ENCODE measurements at places on chromosomes 4 and X.

DNA sequence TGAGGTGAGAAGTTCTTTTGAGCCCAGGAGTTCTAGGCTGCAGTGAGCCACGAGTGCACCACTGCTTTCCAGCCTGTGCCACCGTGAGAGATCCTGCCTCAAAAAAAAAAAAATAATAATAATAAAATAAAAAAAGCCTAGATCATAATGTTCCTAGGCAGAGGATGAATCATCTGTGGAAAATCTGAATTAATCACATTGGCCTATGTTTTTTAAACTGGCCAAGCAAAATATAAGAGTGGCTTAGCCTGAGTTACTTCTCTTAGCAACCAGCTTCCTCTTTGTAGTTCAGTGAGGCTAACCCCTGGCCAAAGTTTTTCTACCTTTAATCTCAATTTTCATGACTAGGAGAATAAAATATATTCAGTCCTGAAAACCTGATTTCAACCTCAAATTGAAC is 614.6 kb downstream of the PPP4R3C start:
- DNase-seq = no peak

DNA sequence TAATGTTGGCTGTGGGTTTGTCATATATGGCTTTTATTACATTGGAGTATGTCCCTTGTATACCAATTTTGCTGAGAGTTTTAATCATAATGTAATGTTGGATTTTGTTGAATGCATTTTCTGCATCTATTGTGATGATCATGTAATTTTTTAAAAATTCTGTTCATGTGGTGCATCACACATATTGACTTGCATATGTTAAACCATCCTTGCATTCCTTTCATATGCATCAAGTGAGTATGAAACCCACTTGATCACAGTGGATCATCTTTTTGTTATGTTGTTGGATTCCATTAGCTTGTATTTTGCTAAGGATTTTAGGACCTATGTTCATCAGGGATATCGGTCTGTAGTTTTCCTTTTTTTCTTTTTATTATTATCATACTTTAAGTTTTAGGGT is 12.1 kb downstream of the HEPH start:
- DNase-seq = no peak

DNA sequence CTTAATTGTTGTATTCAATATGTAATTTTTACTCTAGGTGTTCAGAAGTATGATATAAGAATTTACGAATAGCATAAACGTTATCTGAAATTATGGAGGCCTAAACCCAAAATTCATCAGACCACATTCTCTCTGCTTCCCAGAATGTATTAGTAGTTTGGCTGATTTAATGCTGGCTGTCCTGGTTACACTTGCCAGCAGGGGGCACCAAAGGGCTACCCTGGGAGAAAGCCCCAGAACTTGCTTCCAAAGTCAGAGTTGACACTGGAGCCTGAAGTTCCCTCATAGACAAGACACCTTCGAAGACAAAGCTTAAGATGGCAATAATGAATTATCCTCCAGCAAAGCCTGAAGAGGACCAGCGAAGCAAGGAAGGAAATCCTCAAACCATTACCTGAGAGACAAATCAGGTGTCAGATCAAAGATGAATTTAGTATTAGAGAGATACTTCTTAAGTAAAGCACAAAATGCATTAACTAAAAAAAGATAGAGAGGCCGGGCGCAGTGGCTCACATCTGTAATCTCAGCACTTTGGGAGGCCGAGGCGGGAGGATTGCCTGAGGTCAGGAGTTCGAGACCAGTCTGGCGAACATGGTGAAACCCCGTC is 11.3 kb upstream of the ANOS1 start:
- peak; percentile 59 for DNase-seq

DNA sequence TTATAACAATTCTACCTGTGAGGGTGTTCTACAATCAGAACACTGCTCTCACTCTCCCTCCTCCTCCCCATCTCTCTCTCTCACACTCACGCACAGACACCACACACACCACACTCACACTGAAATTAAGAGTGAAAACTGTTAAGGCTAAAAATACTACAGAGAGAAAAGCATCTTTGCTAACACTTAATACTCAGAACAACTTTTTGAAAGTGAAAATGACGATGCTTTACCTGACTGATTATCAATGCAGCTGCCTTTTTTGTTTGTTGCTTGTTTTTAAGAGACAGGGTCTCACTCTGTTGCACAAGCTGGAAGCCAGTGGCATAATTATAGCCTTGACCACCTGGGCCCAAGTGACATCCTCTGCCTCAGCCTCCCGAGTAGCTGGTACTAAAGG is 222.4 kb downstream of the APBB2 start:
- DNase-seq = no peak

- no peak for DNase-seq
Measured at GRCh38 chr4:155339588-155339987, 37.2 kb downstream of the MAP9 start.

- DNase-seq = peak; percentile 1
Measured at GRCh38 chrX:57752866-57753265, 72.8 kb upstream of the NLRP2B start.

GRCh38 chrX:5876984-5877596 is 351.6 kb downstream of the NLGN4X start:
- DNase-seq = peak; percentile 42

GRCh38 chr4:6044276-6044675 is 26.0 kb upstream of the C4orf50 start:
- no peak for DNase-seq

DNA sequence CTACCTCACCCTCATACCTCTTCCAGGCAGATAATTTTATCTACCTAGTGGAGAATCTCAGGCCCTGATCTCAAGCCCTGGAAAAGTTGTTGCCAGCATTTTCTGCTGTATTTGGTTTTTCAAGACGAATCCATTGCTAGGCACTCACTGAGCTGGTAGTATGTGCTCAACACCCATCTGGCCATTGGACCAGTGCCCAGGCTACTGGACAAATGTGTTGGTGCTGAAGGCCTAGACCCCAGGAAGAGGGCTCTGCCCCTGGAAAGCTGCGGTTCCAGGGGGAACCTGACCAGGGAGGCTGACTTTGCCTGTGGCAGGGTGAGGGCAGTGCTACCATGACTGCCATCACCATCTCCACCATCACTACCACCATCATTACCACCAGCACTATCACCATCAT is 72.4 kb downstream of the PSAPL1 start:
- no peak for DNase-seq

DNA sequence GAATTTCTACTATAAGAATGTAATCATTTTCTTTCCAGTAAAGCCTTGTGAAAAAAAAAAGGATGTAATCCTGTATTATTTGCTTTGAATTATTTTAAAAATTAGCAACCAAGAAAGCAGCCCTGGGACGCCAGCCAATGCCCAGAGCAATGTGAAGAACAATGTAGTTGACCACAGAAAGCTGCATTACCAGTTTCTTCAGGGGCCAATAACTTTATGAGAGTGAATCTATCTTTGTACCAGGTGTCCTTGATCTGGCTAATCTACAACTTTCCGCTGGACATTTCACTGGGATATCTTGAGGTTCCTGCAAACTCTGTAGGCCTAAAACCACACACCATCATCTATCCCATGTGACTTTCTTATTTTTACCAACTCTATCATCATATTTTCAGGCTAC is 7.6 kb upstream of the KLHL2 start:
- no peak for DNase-seq

GRCh38 chrX:49701933-49702332 is 6.1 kb upstream of the PAGE1 start:
- DNase-seq = no peak

DNA sequence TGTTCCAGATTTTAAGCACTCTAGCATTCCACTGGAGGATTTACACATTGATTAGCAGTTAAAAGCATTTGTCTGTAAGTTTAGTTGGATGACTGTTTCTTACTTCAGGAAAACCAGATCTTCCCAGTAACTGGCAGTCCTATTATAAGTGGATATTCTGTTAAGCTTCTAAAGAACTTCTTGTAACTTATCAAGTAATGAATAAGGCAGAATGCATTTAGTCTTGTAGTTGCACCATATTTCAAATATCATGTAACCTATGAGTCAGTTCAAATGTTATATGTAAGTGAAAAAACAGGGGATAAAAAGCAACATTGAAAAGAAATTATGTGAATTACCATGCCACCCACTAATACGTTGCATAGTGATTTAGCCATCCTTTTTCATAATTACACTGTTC is 30.2 kb upstream of the TENM3 start:
- no peak for DNase-seq

GRCh38 chr4:182286931-182287330 is 43.7 kb downstream of the TENM3 start:
- DNase-seq = no peak

DNA sequence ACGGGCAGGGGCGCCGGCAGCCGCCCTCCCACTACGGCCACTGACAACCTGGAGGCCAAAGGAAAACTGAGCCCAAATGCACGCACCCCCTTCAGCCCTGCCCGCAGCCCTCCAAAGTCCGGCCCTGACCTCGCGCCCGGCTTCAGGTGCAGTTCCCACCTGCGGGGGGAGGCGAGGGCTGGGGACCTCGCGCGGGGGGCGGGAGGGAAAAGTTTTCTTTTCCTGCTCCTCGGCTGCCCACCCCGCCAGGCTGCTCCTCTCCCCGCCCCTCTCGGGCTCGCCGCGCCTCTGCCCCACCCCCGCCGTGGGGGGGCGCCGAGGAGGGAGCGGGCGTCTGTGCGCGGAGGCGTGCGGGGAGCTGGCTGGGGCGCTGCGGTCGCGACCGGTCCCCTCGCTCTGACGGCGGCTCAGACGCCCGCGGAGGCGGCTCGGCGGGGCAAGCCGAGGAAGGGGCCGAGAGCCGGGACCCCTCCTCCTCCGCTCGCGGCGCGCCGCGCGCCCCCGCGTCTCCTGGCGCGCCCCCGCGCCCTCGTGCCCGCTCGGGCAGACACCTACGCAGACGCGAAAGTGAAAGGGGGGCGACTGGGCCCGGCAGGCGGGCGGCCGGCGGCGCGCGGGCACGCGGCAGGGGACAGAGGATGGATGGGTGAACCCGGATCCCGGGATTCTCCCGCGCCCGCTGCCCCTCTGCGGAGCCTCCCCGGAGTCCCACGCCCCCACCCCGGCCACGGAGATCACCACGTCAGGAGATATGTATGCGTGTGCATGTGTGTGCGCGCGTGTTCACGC is 3.1 kb upstream of the NR3C2 start:
- no peak for DNase-seq

- no peak for DNase-seq
Measured at GRCh38 chrX:39170464-39170863, 369.2 kb downstream of the MID1IP1 start.

- no peak for DNase-seq
Measured at GRCh38 chrX:86146102-86146501, 2.1 kb upstream of the DACH2 start.

DNA sequence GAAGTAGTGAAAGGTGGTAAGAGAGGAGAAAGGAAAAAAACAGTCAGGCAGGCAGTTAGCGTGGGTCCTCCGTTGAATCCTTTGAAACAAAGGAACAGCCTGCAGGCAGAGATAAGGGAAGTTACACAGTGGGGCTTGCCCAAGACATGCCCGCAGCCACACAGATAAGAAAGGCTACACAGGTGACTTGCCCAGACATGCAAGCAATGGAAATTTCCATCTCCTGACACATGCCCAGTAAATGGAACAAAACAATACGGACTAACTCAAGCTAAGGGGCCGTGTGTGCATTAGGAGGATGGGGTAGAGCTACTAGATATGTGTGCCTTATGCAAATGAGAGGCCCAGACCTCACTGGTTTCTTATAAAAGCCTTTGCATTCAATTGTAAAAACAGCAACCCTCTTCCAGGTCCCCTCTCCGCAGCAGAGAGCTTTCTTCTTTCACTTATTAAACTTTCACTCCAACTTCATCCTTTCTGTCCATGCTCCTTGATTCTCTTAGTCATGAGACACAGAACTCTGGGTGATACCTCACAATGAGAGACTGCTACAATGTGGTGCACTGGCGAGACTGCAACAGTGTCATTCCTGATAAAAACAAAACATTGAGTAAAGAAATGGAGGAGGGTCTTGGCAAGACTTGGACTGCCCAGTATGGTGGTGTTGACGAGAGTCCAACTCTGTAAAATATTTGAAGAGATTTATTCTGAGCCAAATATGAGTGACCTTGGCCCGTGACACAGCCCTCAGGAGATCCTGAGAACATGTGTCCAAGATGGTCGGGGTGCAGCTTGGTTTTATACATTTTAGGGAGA is 997.4 kb upstream of the PRKX start:
- peak; percentile 71 for DNase-seq

DNA sequence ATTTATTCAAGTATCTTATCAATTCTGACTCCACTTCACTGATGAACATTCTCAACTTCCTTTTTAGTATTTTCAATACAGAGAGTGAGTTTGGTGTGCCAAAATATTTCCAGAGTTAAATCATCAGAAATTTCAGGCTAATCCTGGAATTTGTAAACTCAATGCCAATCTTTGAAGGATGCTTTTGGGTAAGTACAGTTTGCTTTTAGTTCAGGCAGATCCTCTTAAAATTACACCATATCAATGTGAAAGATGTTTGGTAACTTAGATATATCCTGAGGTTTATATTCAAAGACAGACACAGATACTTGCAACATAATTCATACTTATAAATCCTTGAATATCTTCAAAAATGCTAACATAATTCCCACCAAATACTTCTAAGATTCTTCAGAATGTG is 76.0 kb upstream of the FAM47B start:
- DNase-seq = no peak

GRCh38 chr4:75340561-75340960 is 173.6 kb downstream of the RCHY1 start:
- no peak for DNase-seq

DNA sequence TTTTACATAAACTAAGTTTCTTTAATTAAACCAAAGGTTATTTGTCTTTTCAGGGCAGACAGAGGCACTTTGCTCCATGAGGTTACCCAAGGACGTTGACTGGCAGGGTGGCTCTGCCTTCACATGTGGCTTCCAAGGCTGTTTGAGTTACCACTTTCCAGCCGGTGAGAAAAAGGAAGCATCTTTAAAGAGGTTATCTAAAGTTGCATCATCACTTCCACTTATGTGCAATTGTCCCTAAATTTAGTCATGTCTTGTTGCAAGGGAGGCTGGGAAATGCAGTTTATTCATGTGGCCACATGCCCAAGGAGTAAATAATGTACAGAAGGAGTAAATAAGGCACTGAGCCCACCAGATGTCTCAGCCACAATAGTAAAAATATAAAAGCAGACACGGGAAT is 29.0 kb upstream of the RAP1GDS1 start:
- peak; percentile 95 for DNase-seq

GRCh38 chr4:140049849-140050637 is 103.9 kb downstream of the MAML3 start:
- peak; percentile 50 for DNase-seq

GRCh38 chrX:123155327-123155726 is 28.8 kb upstream of the GRIA3 start:
- no peak for DNase-seq
